ENCODE measurements at places on chromosomes 11 and 22. TPM values are rescaled to one million over a fixed set of nuclear protein-coding genes. Genes with fewer than 3 reads are reported as not detected.
A peak's percentile ranks its signal among the peaks of the same experiment; 100 is the strongest.

The PARVA gene
- total RNA-seq: 15.3 TPM

DNA sequence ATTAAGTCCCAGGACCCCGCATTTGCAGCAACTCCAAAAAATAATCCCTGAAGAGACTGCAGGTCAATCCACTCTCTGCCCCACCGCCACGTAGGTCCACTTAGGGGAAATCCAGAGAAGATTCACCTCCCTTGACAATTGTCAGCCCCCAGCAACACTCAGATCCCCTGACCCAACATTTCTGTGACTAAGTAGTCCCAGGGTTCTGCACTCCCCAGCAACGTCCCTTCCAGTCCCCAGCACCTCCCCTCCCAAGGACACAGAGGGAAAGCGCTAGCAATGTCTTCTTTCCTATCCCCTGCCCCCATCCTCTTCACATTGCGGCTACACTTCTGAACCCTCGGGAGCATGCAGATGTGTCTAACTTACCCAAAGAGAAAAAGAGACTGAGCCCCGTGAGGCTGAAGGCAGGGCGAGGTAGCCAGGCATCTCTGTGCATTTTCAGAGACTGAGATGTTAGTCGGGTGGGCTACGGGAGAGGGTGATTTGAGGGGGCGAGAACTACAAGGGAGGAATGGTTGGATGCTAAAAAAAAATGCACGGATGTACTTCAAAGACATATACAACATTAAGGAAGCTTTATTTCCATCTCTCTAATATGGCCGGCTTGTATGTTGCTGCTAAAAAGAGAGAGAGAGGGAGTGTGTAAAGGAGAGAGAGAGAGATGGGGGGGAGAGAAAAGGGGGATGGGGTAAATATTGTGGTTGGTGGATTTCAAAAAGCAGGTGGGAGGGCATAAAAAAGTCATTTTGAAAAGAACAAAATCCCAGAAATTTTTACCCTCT is at the start of gene SCN2B:
TSS of gene SCN2B (minus strand) at position 647 of the 785 bp plus-strand sequence. CDS start at position 439, 208 bp downstream.
- no peak for DNase-seq

GRCh38 chr11:58345204-58345603 is 13.7 kb downstream of the OR5B17 start:
- no peak for DNase-seq

DNA sequence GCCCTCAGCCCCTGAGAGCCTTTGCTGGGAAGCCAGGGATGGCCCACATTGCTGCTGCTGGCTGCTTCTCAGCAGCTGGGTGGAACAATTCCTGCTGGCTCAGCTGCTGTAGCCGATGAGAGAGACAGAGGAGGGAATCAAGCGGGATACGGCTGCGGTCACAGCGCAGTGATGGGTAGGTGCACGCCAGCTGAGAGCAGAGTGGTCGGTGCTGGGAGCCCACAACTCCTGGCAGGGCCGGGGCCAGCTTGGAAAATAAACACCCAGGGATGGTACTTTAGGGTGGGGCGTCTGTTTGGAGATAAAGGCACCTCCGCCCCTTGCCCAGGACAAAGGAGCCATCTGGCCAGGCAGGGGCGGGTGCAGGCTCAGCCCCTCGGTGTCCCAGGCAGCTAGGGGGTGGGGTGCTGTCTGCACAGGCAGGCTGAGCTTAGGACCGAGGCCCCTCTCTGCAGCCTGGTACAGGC is 480.5 kb downstream of the MIAT start:
- DNase-seq: peak; percentile 26

DNA sequence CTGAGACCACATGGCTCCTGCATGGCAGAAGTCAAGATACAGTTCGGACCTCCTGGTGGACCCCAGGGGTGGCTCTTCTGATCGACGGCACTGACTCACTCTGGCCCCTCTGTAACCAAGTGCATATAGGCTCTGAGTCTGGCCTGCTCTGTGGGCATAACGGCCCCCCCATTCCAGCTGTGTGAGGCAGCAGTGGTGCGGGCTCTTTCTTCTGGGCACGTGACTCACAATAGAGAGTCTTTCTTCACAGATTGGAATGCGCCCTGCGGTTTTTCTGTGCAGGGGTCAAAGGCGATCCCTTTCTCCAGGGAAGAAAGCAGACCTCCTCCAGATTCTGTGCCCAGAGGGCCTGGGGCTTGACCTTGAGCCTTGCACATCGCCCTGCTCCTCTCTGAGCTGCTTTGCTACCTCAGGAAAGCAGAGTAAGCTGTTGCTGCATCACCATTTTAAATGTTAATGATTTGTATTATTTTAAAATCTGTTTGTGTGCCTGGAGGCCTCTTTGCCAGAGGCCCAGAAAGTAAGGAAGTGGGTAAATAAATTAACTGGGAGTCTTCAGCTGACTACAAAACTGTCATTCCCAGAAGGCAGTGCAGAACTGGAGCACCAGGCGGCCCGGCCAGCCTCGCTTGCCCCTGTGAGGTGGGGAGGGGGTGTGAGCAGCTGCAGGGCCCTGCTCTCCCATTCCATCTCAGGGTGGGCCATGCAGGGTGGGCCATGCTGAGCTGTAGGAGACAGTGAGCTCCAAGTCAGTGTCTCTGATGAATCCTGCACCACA is 199.0 kb downstream of the GRIK4 start:
- DNase-seq: peak; percentile 72

The HTR3B gene
- not detected for total RNA-seq

DNA sequence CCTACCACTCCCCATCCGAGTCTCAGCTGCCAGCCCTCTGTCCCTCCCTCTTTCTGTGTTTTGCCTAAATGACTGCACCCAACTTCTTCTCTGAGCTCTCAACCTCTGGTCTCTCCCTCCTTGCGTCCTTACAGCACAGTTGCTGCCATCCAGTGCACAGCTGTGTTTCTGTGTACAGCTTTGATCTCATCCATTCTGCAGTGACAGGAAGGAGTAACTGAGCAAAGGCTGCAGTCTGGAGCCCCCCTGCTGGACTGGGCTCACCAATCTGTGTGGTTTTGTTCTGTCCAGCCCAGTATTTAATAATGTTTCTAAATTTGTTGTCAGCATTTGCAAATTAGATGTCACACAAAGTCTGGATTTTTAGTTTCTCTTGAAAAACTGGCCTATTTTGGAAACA is 43.8 kb downstream of the PRR5L start:
- no peak for DNase-seq

- no peak for DNase-seq
Observed at GRCh38 chr11:87560352-87560751, 522.6 kb downstream of the TMEM135 start.

The TSGA10IP gene
- total RNA-seq: 7.3 TPM

The FAT3 gene
- 20.9 TPM for total RNA-seq

GRCh38 chr11:60912223-60912850 is 1.6 kb upstream of the TMEM109 start:
- peak; percentile 69 for DNase-seq

The OR52K2 gene
- total RNA-seq: not detected

Data from neural progenitor cell (in vitro differentiated cells).